ENCODE measurements at places on chromosomes 3 and 15. TPM values are rescaled to one million over a fixed set of nuclear protein-coding genes. Genes with fewer than 3 reads are reported as not detected.

GRCh38 chr3:193403307-193403706 is 24.8 kb upstream of the ATP13A5 start:
- no peak overlapping the region for H3K4me3 ChIP-seq
- no peaks in the 10 kb centered on the region for H3K27me3 ChIP-seq
- H3K27ac ChIP-seq, result no peak overlapping the region
- no peak for DNase-seq
- H3K36me3 ChIP-seq, result no peaks in the 10 kb centered on the region

The SPINK8 gene
- total RNA-seq, result not detected

DNA sequence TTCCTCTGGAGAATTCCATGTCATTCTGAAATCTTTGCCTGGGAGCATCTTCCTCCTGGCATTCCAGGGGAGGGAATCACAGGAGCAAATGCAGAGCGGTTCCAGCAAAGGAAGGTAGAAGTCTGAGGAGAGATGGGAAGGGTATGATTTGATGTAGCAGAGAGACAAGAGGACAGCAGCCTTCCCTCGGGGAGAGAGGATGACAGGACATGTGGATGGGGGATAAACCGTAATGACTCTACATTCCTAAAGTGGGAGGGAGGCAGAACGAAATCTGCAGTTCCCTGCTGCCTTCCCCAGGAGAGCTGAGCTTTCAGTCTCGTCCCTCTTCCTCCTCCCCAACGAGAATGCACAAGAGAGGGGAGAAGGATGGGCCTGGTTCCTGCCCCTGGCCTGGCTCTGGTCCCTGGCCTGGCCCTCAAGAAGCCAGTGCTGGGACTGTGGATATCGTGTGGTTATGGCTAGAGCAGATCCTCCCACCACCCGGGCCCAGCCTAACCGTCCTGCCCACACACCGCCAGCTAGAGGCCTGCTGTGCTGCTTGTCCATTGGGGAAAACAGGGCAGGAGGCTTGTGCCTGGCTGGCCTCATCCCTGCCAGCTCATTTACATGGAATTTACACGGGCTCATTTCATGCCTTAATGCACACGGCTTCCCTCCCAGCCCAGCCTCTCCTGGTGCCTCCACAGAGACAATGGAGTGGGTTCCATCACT is 26.6 kb downstream of the SEMA7A start:
- no peaks in the 10 kb centered on the region for H3K27me3 ChIP-seq
- H3K4me1 ChIP-seq, result no peaks in the 10 kb centered on the region
- no peak overlapping the region for H3K27ac ChIP-seq
- H3K36me3 ChIP-seq, result no peaks in the 10 kb centered on the region
- no peak for DNase-seq

The LRRC31 gene
- total RNA-seq, result not detected

DNA sequence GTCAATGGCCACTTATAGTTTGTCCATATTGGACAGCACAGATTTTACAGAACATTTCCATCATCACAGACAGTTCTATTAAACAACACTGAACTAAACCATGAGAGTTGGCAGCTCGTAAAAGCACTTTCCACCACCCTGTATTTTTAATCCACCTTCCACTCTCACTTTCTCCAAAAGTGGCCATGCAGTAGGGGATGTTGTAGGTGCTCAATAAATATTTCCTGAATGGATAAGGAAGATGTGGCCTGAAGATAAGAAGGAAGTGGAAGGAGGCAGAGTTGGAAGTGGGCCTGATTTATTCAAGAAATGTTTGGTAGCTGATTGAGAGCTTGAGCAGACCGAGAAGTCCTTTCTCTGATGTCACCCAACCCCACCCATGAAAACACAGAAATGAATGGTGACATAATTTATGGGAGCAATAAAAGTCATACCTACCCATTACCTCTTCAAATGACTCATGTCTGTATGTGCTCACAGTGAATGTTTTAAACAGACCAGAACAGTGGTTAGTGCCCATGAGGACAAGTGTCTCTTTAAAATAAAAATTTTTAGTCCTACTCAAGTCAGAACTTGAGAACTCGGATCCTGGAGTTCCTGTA is 39.6 kb upstream of the CTNNB1 start:
- H3K27me3 ChIP-seq, result no peaks in the 10 kb centered on the region
- H3K36me3 ChIP-seq, result no peaks in the 10 kb centered on the region

GRCh38 chr15:90654233-90655136 is 62.7 kb upstream of the BLM start:
- no peak for DNase-seq
- H3K4me1 ChIP-seq, result no peaks in the 10 kb centered on the region
- H3K27ac ChIP-seq, result no peak overlapping the region

GRCh38 chr3:187767266-187768012 is 22.2 kb upstream of the BCL6 start:
- no peaks in the 10 kb centered on the region for H3K4me1 ChIP-seq
- H3K27me3 ChIP-seq, result no peaks in the 10 kb centered on the region
- no peak for DNase-seq

All from vagina (tissue), 2 donors.